Trophoblast cell (in vitro differentiated cells and primary cell): ENCODE measurements at places on chromosomes 13 and 19.

GRCh38 chr19:44737238-44738071 lies 11.1 kb upstream of the BCL3 start:
- no peaks in the 10 kb centered on the region for H3K27me3 ChIP-seq
- H3K4me3 ChIP-seq, result no peak overlapping the region

GRCh38 chr13:110432522-110432921 lies 125.4 kb downstream of the COL4A2 start:
- no peaks in the 10 kb centered on the region for H3K27me3 ChIP-seq
- no peaks in the 10 kb centered on the region for H3K4me1 ChIP-seq
- peaks cover 46% of the 10 kb centered on the region for H3K36me3 ChIP-seq
- H3K4me3 ChIP-seq, result no peak overlapping the region
- DNase-seq, result no peak

DNA sequence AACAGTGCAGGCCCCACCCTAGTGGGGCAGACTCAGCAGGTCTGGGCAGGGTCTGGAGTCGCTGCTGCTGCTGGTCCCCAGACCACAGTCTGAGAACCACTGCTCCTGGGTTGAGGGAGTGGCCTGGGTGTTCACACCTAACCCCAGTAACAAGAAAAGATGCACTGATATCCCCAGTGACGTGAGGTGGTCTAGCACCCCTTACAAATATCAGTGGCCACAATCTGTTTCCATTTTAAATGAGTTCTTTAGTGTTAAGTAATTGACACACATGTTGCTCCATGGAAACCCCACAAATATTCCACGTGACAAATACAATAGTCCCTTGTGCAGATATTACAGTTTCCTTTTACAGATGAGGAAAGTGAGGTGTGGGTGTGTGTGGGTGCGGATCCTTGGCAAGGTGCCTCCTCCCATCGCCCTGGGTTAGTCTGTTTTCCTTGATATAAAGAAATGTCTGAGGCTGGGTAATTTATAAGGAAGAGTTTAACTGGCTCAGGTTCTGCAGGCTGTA lies 96.3 kb upstream of the GPR183 start:
- H3K36me3 ChIP-seq, result no peaks in the 10 kb centered on the region
- H3K27me3 ChIP-seq, result no peaks in the 10 kb centered on the region
- H3K27ac ChIP-seq, result no peak overlapping the region
- DNase-seq, result no peak
- no peak overlapping the region for H3K4me3 ChIP-seq
- H3K4me1 ChIP-seq, result no peaks in the 10 kb centered on the region

GRCh38 chr19:10864538-10864899 lies 6.8 kb upstream of the CARM1 start:
- no peaks in the 10 kb centered on the region for H3K27me3 ChIP-seq
- no peak overlapping the region for H3K27ac ChIP-seq
- H3K4me3 ChIP-seq, result no peak overlapping the region
- H3K36me3 ChIP-seq, result no peaks in the 10 kb centered on the region

- peaks cover 9% of the 10 kb centered on the region for H3K4me1 ChIP-seq
- no peak overlapping the region for H3K27ac ChIP-seq
- no peaks in the 10 kb centered on the region for H3K27me3 ChIP-seq
- peaks cover 47% of the 10 kb centered on the region for H3K36me3 ChIP-seq
These were observed 7.5 kb upstream of the PLA2G4C start for GRCh38 chr19:48118131-48118517.

- DNase-seq, result peak; percentile 13
- H3K4me1 ChIP-seq, result peaks cover 9% of the 10 kb centered on the region
- H3K4me3 ChIP-seq, result no peak overlapping the region
- H3K27me3 ChIP-seq, result no peaks in the 10 kb centered on the region
These were observed 730 bp downstream of the ZNF260 start for GRCh38 chr19:36527341-36527740.

DNA sequence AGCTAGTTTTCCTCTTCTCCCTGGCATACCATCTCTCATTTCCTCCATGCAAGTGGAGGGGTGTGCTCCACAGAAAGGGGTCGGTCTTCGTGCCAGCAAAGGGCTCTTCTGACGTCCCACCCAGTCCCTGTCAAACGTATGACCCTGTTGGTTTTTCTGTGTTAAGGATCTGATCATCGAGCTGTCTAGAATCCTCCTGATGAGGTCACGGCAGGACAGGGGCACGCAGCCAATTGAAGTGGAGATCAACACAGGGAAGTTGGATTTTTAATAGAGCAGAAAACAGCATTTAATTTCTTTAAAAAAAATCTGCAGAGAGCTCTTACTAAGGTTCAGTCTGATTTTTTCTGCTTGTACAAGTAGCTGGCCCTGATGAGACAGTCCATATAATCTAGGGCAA lies 339.4 kb downstream of the TEX29 start:
- H3K4me3 ChIP-seq, result no peak overlapping the region
- no peak overlapping the region for H3K27ac ChIP-seq
- H3K27me3 ChIP-seq, result no peaks in the 10 kb centered on the region
- no peaks in the 10 kb centered on the region for H3K4me1 ChIP-seq
- H3K36me3 ChIP-seq, result no peaks in the 10 kb centered on the region

- H3K36me3 ChIP-seq, result peaks cover 13% of the 10 kb centered on the region
- H3K27me3 ChIP-seq, result no peaks in the 10 kb centered on the region
- peaks cover 14% of the 10 kb centered on the region for H3K4me1 ChIP-seq
- peak overlapping the region; percentile 99 for H3K4me3 ChIP-seq
- no peak overlapping the region for H3K27ac ChIP-seq
- DNase-seq, result no peak
These were observed 592 bp downstream of the CLPTM1 start for GRCh38 chr19:44955505-44956439.

- no peak overlapping the region for H3K27ac ChIP-seq
- peak; percentile 18 for DNase-seq
- H3K4me1 ChIP-seq, result peaks cover 2% of the 10 kb centered on the region
- H3K27me3 ChIP-seq, result no peaks in the 10 kb centered on the region
- H3K36me3 ChIP-seq, result no peaks in the 10 kb centered on the region
These were observed 4.1 kb downstream of the KATNAL1 start for GRCh38 chr13:30303269-30303668.

GRCh38 chr19:2588081-2588777 lies 112.3 kb downstream of the GADD45B start:
- DNase-seq, result no peak
- no peak overlapping the region for H3K27ac ChIP-seq
- no peak overlapping the region for H3K4me3 ChIP-seq

- no peak overlapping the region for H3K4me3 ChIP-seq
- H3K36me3 ChIP-seq, result no peaks in the 10 kb centered on the region
These were observed 6.5 kb upstream of the SCEL start for GRCh38 chr13:77528834-77529500.

GRCh38 chr13:49287995-49288394 lies 40.3 kb downstream of the CDADC1 start:
- H3K36me3 ChIP-seq, result no peaks in the 10 kb centered on the region
- H3K27ac ChIP-seq, result no peak overlapping the region
- H3K4me1 ChIP-seq, result no peaks in the 10 kb centered on the region
- DNase-seq, result no peak

GRCh38 chr19:53915000-53915399 lies 5.9 kb downstream of the CACNG7 start:
- no peaks in the 10 kb centered on the region for H3K4me1 ChIP-seq
- no peak overlapping the region for H3K4me3 ChIP-seq
- no peaks in the 10 kb centered on the region for H3K36me3 ChIP-seq
- peaks cover 8% of the 10 kb centered on the region for H3K27me3 ChIP-seq
- no peak overlapping the region for H3K27ac ChIP-seq

- H3K4me3 ChIP-seq, result no peak overlapping the region
- peak; percentile 18 for DNase-seq
- H3K36me3 ChIP-seq, result peaks cover 3% of the 10 kb centered on the region
- peaks cover 28% of the 10 kb centered on the region for H3K4me1 ChIP-seq
- peaks cover 6% of the 10 kb centered on the region for H3K27me3 ChIP-seq
- H3K27ac ChIP-seq, result no peak overlapping the region
These were observed 7.8 kb downstream of the LTBP4 start for GRCh38 chr19:40608957-40609356.

DNA sequence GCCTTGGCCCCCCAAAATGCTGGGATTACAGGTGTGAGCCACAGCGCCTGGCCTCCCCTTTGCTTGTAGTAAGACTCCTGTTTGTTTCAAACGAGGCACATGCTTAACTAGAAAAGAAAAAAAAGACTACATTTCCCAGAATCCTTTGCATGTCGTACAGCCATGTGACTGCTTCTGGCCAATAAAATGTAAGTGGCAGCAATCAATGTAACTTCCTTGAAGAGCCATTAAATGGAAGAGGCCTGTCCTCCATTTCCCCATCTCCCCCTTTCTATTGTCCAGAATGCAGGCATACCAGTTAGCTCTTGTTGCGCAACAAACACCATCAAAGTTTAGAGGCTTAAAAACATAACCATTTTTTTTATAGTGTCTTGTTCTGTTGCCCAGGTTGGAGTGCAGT lies 10.4 kb upstream of the GPR32 start:
- H3K4me3 ChIP-seq, result no peak overlapping the region
- H3K36me3 ChIP-seq, result no peaks in the 10 kb centered on the region
- no peak overlapping the region for H3K27ac ChIP-seq
- DNase-seq, result peak; percentile 96
- H3K4me1 ChIP-seq, result no peaks in the 10 kb centered on the region
- no peaks in the 10 kb centered on the region for H3K27me3 ChIP-seq

- no peaks in the 10 kb centered on the region for H3K36me3 ChIP-seq
- no peaks in the 10 kb centered on the region for H3K4me1 ChIP-seq
- no peak overlapping the region for H3K4me3 ChIP-seq
- no peaks in the 10 kb centered on the region for H3K27me3 ChIP-seq
These were observed 23.0 kb upstream of the IRS2 start for GRCh38 chr13:109809216-109809932.

DNA sequence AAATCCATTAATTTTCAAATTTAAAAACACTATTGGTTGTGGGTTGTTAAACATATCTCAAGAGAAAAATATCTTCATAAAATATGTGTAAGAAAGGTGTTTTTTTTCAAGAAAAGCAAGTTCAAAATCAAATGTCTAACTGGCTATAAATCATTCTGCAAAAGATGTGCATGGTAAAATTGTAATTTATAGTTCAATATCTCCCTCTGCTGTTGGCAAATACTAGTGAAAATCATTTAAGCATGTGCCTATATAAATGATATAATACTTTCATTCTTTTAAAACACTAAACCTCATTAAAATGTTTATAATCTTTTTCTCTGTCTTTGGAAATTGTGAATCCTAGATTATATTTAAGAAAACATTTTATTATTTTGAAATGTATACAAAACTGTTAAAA lies 17.2 kb upstream of the SLITRK6 start:
- no peaks in the 10 kb centered on the region for H3K27me3 ChIP-seq
- peak; percentile 7 for DNase-seq
- H3K4me3 ChIP-seq, result no peak overlapping the region
- H3K27ac ChIP-seq, result no peak overlapping the region

- no peaks in the 10 kb centered on the region for H3K27me3 ChIP-seq
- peak; percentile 78 for DNase-seq
- H3K27ac ChIP-seq, result no peak overlapping the region
- no peaks in the 10 kb centered on the region for H3K36me3 ChIP-seq
- no peaks in the 10 kb centered on the region for H3K4me1 ChIP-seq
These were observed 220.3 kb downstream of the DNAJC15 start for GRCh38 chr13:43243711-43244110.

GRCh38 chr19:28602675-28603298 lies 610.2 kb downstream of the UQCRFS1 start:
- H3K4me3 ChIP-seq, result no peak overlapping the region
- H3K36me3 ChIP-seq, result peaks cover 7% of the 10 kb centered on the region
- no peaks in the 10 kb centered on the region for H3K27me3 ChIP-seq
- no peaks in the 10 kb centered on the region for H3K4me1 ChIP-seq
- DNase-seq, result no peak

DNA sequence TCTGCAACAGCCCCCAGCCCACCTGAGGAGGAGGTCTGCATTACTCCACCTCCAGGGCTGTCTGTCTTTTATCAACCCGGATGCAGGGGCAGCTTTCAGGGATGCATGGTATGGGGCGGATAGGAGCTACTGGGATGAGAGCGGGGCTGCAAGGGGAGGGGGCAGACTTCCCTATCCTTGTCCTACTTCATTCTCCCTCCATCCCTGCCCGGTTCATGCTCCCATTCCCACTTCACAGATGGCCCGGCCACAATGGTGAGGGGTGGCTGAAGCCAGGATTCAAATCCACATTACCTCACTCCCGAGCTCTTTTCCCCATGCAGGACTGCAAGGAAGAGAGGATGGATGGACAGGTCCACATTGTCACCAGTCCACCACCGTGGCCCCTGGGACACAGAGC lies 40.5 kb upstream of the VSTM2B start:
- H3K4me1 ChIP-seq, result no peaks in the 10 kb centered on the region
- H3K27ac ChIP-seq, result no peak overlapping the region
- DNase-seq, result no peak
- no peak overlapping the region for H3K4me3 ChIP-seq
- H3K36me3 ChIP-seq, result no peaks in the 10 kb centered on the region
- H3K27me3 ChIP-seq, result no peaks in the 10 kb centered on the region
